Cerebellar cortex (tissue), 1 donor: ENCODE measurements at places on chromosomes 13 and 19.

DNA sequence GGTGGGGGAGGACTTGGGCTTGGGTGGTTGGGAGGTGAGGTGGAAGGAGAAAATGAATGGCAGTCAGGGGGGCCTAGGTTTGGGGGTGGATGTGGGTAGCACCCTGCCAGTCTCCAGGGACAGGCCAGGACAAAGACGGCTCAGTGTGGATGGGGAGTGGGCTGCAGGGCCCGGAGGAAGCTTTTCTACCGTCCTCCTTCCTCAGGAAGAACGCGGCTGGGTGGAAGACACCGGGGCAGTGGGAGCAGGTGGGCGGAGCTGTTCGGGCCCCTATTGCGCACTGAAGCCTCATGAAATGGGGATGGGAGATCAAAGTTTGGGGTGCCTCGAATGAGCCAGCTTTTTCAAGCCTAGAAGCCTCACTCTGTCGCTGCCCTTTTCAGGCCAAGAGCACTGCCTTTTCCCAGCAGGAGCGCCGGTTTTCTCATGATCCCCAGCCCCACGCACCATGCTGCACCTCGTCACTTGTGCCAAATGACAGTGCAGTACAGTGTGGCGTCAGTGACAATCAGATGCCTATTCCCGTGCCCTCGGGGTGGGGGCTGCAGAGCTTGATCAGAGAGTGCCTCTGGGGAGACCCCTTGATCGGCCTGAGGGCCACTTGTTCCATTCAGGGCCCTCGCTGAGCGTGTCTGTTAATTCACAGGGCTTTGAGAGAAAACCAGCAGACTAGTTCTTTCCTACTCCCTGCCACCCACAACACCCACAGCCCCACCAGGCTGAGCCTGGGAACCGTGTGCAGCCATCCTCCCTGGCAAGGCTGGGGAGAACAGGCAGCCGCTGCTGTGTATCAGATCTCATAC, 1.5 kb downstream of the CALM3 start:
- DNase-seq: no peak

GRCh38 chr13:99495466-99496183, 5.6 kb upstream of the TM9SF2 start:
- DNase-seq: no peak

DNA sequence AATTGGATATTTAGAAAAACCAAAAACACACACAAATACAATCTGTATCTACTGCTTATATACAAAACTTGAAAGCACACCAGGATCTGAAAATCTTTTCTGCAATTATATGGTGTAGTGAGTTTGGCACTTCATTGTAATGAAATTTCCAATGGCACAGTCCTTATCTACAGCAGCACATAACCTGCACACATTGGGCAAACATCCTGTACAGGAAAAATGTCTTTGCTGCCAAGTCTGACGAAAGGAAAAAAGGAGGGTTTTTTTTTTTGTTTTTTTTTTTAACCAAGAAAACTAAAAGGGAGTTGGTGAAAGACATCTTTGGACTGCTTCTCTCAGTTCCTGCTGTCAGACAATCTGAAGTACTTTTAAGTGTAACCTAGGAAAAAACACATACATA, 107.8 kb downstream of the FOXO1 start:
- DNase-seq: no peak

GRCh38 chr19:7898967-7899366, 4.7 kb upstream of the MAP2K7 start:
- DNase-seq: no peak

GRCh38 chr13:101915755-101916107, 463.3 kb downstream of the ITGBL1 start:
- no peak for DNase-seq

- DNase-seq: no peak
Observed at GRCh38 chr13:30751183-30751933, 16.0 kb downstream of the ALOX5AP start.

- no peak for DNase-seq
Observed at GRCh38 chr13:40221460-40222201, 444.8 kb downstream of the FOXO1 start.

DNA sequence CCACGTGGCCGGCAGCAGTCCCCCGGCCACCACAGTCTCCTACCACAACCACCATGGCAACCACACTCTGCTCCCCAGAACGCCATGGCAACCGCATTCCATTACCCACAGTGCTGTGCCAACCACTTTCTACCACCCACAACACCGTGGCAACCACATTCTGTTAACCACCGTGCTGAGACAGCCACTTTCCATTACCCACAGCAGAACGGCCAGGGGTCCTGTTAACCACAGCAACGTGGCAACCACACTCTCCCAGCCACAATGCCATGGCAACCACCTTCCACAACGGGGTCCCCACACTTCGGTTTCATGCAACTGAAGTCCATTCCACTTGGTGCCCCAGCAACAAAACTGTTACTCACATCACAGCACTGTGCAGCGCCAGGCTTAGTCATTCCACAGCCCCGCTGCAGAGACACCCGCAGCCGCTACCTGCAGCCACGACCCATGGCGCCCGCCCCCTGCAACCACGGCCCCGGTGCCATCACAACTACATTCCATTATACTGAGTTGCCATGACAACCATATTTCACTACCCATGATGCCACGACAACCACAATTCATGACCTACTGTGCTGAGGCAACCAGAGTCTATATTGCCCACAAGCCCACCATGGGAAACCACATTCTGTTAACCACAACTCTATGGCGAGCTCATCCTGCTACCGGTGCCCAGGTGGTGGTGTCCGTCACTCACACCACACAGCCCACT, 10.0 kb downstream of the DPF1 start:
- DNase-seq: no peak

- DNase-seq: no peak
Observed at GRCh38 chr13:109036078-109036780, 406.8 kb downstream of the MYO16 start.

GRCh38 chr13:89393758-89394304, 1722.7 kb downstream of the SLITRK5 start:
- no peak for DNase-seq

- no peak for DNase-seq
Observed at GRCh38 chr19:31214086-31214485, 135.2 kb downstream of the TSHZ3 start.

DNA sequence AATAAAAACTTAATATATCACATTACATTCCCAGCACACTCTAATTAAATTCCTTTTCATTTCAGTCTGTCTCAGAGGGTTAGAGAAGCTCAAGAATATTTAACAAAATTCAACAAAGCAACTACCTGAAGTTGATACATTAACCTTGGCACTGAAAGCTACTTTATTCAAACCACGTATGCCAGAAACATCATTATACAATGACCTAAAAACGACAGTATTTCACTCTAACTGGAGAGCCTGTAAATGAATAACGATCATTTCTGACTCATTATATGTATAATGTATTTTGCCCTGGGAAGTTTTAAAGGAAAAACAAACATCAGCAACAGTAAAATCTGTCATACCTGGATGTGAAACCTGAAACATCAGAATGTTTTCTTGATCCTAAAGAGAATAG, 270.1 kb downstream of the SLITRK5 start:
- no peak for DNase-seq

GRCh38 chr13:75635828-75636435, at the start of gene LMO7:
LMO7 (plus strand) TSS chr13:75636330; CDS start chr13:75636658, 328 bp downstream.
- no peak for DNase-seq

DNA sequence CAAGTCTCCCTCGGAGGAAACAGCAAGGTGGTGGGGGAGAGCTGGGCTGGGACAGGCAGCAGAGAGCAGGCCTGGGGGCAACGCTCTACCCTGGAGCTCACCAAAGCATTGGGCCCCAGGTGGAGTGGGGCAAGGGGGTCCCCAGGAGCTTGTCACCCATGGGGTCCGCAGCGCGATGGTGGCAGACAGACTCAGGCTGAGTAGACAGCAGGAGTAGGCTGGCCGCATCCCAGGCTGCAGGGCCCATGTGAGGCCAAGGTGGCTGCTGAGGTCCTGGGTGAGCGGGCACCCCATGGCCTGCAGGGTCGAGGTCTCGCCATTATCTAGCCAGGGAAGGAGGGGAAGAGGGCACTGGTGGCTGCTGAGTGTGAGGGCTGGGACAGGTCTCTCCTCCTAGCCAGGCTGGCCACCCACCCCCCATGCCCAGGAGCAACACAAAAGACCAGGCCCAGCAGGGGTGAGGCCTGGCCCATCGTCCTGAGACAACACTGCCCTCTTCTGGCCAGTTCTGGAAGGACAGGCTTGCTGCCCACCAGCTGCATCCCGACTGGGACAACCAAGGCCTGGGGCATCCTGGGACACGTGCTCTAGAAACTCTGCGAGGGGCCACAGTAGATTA, 33.1 kb downstream of the CEBPG start:
- peak; percentile 63 for DNase-seq

DNA sequence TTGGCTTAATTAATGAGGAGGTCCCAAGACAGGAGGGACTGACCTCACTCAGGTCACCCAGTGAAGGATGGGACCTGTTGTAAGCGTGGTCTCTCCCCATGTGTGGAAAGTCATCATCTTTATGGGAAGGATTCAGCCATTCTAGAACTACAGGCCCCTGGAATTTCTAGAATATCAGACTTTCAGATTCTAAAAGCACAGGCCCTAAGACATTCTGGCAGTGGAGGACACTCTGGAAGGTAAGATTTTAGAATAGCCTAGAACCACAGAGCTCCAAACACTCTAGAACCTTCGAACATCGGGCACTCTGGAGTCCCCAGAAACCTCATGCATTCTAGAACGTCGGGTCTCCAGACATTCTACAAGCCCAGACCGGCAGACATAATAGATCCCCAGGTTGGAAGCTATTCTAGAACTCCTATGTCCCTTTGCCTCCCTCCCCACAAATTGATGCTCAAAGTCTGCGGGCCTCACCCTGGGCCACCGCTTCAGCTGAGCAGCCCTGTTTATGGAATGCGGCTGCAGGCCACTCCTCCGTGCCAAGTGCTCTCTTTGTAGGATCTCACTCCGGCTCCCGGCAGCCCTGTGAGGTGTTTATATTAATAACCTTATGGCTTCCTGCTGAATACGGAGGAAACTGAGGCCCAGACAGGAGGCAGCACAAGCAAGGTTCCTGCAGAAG, 1.9 kb upstream of the KLK15 start:
- DNase-seq: no peak

GRCh38 chr19:11373885-11374432, 507 bp upstream of the SWSAP1 start:
- DNase-seq: no peak

GRCh38 chr13:71079638-71080037, 787.4 kb downstream of the DACH1 start:
- no peak for DNase-seq

- no peak for DNase-seq
Observed at GRCh38 chr13:107832500-107833100, 382.7 kb downstream of the LIG4 start.

GRCh38 chr13:48626077-48626449, 27.7 kb upstream of the CYSLTR2 start:
- DNase-seq: no peak

DNA sequence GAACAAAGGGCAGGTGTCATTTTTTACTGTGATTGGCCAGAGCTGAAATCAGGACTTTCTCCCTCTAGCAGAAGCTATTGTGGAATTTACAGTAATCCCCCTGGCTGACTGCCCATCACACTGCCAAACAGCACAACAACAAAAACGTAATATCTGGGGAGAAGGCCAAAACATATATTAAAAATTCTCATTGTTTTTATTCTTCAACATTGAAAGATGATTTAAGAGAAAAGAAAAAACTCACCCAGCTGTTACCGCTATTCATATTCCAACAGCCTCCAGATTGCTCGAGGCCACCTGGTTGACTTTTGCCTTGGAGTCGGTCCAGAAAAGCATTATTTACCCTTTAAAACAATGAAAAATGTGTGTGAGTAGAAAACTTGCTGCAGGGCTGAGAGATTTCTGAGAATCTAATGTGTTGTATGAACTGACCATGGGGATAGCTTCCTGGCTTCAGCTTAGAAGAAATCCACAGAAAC, 97.2 kb downstream of the EPSTI1 start:
- no peak for DNase-seq

GRCh38 chr13:98039261-98039660, 85.8 kb downstream of the IPO5 start:
- no peak for DNase-seq
